Fibroblast of skin of right quadriceps (primary cell): ENCODE measurements at places on chromosomes 1 and 21.
A peak's percentile ranks its signal among the peaks of the same experiment; 100 is the strongest.

DNA sequence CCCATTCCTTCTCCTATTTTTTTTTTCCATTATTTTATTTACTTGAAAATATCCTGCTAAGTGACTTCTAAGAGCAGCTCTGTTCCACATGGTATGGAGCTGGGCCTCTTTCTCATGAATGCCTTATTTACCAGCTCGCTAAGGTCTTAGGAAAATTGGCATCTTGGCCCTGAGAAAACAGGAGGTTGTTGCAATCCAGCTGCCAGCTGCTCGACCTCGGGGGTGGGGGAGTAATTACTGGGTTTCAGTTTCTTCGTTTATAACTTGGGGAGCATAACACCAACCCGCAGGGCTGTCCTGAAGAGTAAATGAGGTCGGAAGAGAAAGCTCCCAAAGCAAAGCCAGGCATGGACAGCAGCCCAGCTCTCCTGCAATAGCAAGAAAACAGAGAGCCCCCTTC is 176.3 kb downstream of the AJAP1 start:
- DNase-seq, result no peak

DNA sequence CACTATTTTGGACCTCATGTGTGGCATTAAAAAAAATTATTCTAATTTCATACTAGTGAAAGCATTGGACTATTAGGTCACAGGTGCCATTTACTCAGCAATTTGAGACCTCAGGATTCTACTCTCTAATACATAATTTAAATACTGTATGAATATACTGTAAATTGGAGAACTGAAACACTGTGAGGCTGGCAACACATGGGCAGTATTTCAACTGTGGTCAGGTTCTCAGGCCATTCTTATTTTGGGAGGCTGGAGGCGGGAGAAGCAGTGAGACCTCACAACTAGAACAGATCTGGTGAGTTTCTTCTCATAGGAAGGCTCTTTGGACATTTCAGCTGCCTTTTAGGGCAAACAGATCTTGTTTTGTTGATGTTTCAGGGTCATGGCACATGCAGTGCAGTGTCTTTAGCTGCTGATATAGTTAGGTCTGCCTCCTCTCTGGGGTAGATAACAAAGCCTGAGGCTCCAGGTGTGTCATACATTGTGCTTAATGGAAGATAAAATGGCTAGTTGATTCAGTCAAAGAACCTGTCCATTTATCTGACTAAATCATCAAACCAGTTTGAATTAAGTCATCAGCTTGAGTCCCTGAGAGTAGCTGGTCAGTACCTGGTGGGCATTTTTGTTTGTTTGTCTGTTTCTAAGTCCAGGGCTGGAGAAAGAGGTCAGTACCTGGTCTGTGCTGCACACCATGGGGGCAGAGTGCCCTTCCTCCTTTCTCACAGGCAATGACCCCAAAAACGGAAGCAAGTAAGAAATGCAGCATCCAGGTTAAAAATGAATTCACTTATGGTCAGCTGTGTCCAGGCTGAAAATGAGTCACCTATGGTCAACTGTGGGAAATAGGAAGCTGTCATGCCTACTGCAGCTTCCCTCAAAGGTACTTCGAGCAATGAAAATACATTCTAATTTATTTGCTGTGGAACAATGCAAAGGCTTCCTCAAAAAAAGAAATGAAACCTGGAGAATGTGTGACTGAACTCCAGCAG is 216.2 kb downstream of the SDCCAG8 start:
- no peak for DNase-seq

DNA sequence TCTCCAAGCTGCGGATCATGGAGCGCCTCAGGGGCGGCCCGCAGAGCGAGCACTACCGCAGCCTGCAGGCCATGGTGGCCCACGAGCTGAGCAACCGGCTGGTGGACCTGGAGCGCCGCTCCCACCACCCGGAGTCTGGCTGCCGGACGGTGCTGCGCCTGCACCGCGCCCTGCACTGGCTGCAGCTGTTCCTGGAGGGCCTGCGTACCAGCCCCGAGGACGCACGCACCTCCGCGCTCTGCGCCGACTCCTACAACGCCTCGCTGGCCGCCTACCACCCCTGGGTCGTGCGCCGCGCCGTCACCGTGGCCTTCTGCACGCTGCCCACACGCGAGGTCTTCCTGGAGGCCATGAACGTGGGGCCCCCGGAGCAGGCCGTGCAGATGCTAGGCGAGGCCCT is 2.7 kb downstream of the CPTP start:
- DNase-seq, result no peak

- DNase-seq, result no peak
These were observed 29.3 kb downstream of the MYOG start for GRCh38 chr1:203056516-203056915.

GRCh38 chr21:44569861-44570517 is 3.5 kb upstream of the KRTAP10-4 start:
- no peak for DNase-seq

DNA sequence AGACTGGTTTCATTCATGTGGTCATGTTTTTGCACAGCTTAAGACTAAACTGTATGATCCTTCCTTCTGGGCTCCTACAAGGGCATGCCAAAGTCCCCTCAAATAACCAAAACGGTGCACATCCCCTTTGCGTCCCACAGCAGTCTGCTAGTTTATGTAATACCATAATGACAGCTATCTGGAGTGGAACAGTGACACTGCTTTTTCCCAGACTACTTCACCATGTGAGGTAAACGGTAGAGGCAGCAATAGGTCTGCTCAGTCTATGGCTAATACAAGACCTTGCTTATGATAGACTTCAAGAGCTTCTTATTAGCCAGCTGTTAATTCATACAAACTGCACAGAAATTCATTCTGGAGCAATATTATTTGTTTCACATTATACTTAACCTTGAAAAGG is 395.5 kb downstream of the SMYD3 start:
- DNase-seq, result no peak

DNA sequence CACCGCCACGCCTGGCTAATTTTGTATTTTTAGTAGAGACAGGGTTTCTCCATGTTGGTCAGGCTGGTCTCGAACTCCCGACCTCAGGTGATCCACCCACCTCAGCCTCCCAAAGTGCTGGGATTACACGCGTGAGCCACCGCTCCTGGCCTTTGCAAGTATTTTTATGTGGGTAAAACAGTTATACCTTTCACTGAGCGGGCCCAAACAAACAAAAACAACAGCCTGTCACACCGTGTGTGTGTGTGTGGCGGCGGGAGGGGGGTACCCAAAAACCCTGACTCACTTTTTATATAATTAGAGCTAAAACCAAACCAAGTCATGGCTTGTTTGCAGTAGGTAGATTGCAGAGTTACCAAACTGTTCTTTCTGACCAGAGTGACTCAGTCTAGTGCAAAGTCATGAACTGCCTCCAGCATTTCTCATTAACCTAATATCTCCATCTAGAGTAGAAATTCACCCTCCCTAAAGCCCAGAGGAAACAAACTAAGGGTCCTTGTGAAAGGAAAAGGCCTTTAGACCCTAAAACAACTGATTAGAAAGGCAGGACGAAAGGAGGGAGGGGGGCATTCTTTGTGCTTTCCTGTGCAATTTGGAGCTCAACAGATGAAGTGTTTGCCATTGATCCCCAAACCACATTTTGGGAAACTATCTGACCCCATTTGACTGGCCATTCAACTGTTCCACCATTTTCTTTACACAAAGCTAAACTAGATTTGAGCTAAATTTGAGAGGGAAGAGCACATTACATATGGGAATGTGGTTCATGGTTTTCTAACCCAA is 181.0 kb downstream of the DHRS3 start:
- peak; percentile 76 for DNase-seq

DNA sequence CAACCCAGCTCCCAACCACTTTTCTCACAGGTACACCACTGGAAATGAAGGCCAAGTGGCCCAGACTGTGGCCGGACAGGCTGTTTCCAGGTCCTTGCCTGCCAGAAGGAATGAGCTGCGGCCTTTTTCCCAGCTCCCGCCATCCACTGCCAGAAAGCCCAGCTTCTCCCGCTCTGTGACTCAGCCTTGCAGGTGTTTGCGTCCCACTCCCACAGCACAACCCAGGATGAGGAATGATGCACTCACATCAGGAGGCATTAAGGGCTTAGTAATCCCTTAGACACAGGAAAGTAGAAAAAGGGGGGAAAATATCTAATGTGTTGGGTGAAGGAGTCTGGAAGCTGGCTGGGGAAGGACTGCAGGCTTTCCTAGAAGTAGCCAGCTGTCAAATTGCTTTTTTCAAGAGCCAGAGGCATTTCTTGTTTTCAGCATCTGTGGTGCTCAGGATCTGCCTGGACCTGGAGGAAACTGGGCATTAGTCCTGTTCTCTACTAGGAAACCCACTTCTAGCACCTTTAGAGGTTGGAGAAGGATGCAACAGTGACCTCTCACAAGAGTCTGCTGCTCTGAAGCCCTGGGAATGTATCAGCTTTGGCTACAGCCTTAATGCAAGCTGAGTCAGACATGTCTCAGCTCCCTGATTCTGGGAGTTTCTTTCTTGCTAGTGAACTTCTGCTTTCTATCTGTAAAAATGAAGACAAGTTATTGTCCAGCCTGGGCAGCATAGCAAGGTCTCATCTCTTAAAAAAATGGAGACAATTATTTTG is 13.2 kb upstream of the MAP1LC3C start:
- no peak for DNase-seq

DNA sequence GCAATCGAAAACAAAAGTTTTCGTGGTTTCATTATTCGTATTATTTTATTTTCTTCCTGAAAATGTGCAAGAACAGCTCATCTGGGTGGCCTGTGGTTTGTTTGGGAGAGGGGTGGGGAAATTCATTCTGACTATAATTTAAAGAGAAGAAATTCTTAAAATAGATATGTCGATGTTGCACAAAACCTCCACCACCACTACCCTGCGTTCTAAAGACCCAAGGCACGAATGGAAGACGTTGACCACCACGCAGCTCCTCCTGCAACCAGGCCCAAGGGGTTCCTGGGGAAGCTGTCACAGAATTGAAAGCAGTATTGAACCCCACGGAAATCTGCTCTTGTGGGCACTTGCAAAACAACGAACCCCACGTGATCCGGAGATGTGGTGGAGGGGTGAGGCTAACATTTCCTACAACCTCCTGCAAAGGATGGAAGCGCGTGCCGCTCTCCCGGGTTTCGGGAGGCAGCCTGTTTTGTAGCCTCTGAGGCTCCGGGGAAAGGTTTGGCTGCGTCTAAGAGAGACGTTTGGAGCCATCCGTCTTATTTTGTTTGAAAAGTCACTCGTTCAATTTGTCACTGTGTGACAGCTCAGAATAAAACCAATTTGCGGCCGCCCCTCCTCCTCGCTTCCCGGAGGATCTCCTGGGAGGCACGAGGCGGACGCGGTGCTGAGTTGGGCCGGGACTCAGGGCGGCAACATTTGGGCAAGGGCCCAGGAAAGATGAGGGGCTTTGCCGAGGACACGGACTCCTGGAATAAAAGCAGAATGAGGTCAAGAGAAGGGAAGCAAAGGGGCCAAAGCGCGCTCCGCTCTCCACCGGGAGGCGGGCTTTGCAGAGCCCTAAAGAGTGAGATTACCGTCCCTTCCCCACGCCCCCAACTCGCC is 810 bp upstream of the HLX start:
- peak; percentile 42 for DNase-seq

GRCh38 chr1:230825761-230826160 is 42.6 kb downstream of the C1orf198 start:
- DNase-seq, result peak; percentile 35

DNA sequence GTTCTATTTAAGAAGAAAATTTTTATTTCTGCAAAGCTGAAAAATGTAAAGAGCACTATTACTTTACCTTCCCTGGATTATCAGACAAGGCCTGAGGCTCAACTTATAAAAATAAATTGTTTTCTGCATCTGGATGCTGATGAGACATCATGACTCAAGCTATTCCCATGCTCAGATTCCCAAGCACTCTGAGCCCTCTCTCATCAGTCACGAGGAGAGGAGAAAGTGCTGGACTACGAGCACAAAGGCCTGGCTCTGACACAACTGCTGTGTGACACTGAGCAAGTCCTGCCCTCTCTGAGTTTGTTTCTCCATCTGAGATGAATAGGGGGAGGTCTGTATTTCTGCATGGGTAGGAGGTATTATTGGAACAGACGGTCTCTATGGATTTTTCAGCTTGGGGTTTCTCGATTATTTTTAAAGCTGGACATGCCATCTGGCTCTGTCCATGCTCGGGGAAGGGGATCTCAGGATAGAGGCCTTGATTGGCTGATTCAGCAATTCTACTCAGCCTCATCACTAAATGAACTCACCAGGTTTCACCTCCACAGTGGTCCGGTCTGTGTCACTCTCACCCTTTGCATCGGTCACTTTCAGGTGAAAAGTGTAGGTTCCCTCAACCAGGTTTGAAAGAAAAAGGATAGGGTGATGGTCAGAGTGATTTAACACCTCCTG is 107.7 kb downstream of the KIAA0319L start:
- peak; percentile 90 for DNase-seq

GRCh38 chr1:173545688-173546087 is 57.2 kb downstream of the SLC9C2 start:
- DNase-seq, result no peak

DNA sequence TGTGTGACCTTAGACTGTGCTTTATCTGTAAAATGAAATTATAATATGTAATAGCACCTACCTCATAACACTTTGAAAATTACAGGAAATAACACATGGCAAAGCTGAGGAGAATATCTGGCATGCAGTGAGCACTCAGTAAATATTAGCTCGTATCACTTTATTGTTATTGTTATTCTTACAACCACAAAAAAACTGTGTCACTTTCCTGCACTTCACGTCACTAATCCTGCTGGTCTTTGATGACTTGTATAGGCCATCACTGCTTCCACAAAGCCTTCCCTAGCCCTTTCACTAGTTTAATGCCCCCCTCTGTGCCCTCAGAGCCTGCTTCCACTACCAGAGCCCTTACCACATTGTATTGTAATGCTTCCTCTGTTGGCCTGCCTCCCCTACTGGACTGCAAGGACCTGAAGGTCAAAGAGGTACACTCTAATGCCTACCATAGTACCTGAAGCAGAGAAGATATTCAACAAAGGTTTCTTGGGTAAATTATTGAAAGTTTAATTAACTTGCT is 231.6 kb downstream of the NFIA start:
- DNase-seq, result no peak
